ENCODE measurements at places on chromosomes 5 and 9. TPM values are rescaled to one million over a fixed set of nuclear protein-coding genes. Genes with fewer than 3 reads are reported as not detected.

GRCh38 chr9:127311239-127311741, 46.7 kb downstream of the GARNL3 start:
- H3K27me3 ChIP-seq = no peaks in the 10 kb centered on the region
- H3K36me3 ChIP-seq = no peaks in the 10 kb centered on the region
- peak; percentile 14 for DNase-seq
- no peak overlapping the region for H3K27ac ChIP-seq
- no peaks in the 10 kb centered on the region for H3K4me1 ChIP-seq
- no peak overlapping the region for H3K4me3 ChIP-seq

- no peaks in the 10 kb centered on the region for H3K36me3 ChIP-seq
- no peak for DNase-seq
- no peak overlapping the region for H3K27ac ChIP-seq
Observed at GRCh38 chr9:132457504-132458236, 47.7 kb downstream of the CFAP77 start.

DNA sequence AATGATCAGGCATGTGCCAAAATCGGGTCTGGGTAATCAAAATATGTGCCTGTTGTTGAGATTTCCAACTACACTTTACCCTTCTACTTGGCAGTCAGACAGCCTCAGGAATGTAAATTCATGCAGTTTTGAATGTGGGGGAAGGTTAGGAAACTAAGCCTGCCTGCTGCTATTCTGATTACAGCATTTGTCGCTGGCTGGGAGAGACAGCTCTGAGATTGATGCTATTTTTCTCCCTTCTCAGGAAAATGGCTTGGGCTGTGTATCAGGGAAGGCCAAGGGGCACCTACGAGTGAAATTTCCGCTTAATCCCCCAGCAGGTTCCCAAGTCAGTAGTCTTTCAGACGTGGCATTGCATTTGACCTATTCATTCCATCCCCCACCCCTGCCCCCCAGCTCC, 3.6 kb upstream of the RGS7BP start:
- DNase-seq = no peak
- H3K27ac ChIP-seq = no peak overlapping the region
- H3K4me3 ChIP-seq = no peak overlapping the region
- no peaks in the 10 kb centered on the region for H3K36me3 ChIP-seq
- H3K27me3 ChIP-seq = peaks cover 66% of the 10 kb centered on the region
- H3K4me1 ChIP-seq = peaks cover 12% of the 10 kb centered on the region

DNA sequence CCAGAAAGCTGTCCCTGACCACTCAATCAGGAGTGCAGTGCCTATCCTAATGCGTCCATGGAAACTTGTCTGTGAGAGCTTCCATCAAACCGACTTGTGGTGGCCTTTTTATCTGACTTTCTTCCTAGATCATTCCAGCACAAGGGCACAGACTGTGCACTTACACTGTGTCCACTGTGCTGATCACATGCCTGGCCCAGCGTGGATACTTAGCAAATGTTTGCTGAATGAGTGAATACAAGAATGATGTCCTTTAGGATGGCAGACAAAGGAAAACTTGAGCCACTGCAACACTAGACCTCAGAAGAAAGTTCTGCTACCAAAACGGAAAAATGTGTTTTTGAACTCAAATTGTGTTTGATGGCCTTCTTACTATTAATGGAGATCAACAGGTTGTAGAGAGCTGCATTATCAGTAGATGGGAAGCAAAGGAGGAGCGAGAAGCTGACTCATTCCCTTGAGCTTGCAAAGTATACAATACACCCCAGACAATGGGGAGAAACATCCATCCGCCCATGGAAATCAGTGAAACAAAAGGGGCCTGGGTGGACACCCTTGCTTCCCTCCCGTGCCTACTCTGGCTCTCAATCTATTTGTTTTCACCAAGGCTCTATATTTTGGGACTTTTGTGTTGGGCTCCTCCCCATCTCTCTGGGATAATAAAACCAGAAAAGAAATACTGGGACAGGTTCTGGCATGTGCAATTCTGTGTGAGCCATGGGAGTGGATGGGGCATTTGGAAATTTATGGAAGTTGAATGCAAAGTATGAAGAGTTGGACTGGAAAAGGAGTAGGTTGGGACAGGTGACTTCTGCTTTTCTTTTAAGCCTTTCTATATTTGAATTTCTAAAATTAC, 76.2 kb upstream of the ZFAND5 start:
- no peak overlapping the region for H3K4me3 ChIP-seq
- no peaks in the 10 kb centered on the region for H3K27me3 ChIP-seq
- no peaks in the 10 kb centered on the region for H3K36me3 ChIP-seq
- H3K4me1 ChIP-seq = peaks cover 20% of the 10 kb centered on the region
- DNase-seq = no peak

DNA sequence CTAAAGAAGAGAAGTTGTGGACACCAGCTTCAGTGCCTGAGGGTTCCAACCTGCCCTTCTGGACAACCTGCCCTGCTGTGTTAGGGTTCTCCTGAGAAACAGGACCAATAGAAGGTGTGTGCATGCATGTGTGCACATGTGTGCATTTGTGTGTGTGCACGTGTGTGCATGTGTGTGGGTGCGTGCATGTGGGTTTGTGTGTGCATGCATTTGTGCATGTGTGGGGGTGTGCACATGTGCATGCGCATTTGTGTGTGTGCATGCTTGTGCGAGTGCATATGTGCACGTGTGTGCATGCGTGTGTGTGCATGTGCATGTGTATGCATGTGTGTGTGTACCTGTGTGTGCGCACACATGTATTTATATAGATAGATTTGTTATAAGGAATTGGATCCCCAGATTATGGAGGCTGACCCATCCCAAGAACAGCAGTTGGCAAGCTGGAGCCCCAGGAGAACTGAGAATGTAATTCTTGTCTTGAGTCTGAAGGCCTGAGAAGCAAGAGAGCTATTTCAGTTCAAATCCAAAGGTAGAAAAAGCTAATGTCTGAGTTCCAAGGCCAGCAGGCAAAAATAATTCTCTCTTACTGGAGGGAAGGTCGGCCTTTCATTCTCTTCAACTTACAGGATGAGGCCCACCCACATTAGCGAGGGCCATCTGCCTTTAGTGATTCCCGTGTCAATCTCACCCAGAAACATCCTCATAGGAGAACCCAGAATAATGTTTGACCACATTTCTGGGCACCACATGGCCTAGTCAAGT, 62.9 kb upstream of the SYNPO start:
- H3K27me3 ChIP-seq = no peaks in the 10 kb centered on the region
- peaks cover 8% of the 10 kb centered on the region for H3K4me1 ChIP-seq
- H3K4me3 ChIP-seq = no peak overlapping the region
- H3K27ac ChIP-seq = peak overlapping the region; percentile 62
- H3K36me3 ChIP-seq = no peaks in the 10 kb centered on the region
- DNase-seq = no peak

DNA sequence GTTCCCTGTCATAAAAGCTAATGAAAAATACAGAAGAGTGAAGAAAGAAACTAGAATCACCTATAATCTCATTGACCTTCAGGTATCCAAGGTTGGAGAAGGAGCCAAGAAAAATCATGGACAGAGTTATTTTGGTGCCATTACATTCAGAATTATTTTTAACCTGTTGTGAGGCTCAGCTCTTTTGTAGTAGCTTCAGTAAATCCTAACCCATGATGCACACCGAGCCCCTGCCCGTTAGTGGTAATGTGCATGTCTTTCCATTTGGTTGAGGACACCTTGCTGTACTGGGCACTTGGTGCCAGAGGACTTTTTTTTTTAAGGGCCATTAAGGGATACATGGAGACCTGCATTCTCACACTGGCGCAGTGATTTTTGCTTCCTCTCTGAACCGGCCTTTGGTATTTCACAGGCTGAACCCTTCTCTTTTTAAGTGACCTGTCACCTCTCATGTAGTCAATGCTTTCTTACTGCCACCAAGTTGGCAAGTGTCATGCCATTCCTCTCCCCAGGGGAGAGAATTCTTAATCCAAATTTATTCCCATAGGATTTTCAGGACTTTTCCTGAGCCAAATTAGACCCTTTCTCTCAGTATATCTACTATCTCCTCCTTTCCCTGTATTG, 125.6 kb downstream of the SMARCA2 start:
- no peak for DNase-seq
- H3K27ac ChIP-seq = no peak overlapping the region
- H3K27me3 ChIP-seq = no peaks in the 10 kb centered on the region
- H3K4me3 ChIP-seq = no peak overlapping the region
- H3K4me1 ChIP-seq = peaks cover 52% of the 10 kb centered on the region
- peaks cover 4% of the 10 kb centered on the region for H3K36me3 ChIP-seq

- DNase-seq = no peak
- no peak overlapping the region for H3K4me3 ChIP-seq
- peaks cover 21% of the 10 kb centered on the region for H3K36me3 ChIP-seq
- peaks cover 33% of the 10 kb centered on the region for H3K4me1 ChIP-seq
- no peak overlapping the region for H3K27ac ChIP-seq
Observed at GRCh38 chr9:36424289-36425055, 24.4 kb upstream of the RNF38 start.

- no peak for DNase-seq
- H3K27me3 ChIP-seq = no peaks in the 10 kb centered on the region
- H3K36me3 ChIP-seq = peaks cover 5% of the 10 kb centered on the region
- H3K27ac ChIP-seq = no peak overlapping the region
Observed at GRCh38 chr9:95729046-95729445, 146.4 kb upstream of the ERCC6L2 start.

GRCh38 chr5:56185768-56186311, 47.3 kb downstream of the ANKRD55 start:
- H3K27ac ChIP-seq = no peak overlapping the region
- H3K4me1 ChIP-seq = no peaks in the 10 kb centered on the region
- no peaks in the 10 kb centered on the region for H3K27me3 ChIP-seq
- no peak for DNase-seq
- no peaks in the 10 kb centered on the region for H3K36me3 ChIP-seq

DNA sequence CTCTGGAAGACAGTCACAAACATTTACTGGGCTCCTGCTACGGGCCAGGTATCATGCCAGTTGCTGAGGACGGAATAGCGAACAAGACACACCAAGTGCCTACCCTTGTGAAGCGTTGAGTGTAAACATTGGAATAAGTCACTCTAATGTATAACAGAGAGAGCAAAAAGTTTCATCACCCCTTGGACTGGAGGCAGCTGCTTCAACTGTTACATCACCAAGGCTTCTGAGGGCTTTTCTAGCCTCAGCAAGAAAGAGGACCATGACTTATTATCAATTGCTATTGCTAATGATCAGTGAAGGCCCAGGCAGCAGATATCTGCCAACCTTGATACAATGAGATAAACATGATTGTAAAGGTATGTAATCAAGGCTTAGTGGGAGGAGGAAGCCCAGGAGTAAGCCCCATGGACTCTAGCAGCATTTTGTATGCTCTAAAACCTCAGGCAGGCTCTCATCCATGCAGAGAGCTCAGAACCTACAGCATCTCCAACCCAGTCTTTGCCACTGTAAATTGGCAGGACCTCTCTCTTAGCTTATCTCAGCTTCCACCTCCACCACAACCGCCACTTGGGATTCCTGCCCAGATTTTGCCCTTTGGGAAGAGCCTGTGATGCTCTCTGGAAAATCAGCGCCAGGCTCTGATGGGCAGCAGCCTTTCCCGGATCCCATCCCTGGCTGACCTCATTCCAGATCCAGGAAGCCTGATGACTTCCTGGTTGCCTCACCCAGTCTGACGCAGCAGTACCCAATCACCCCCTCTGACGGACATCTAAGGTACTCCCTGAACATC, 54.5 kb downstream of the ADAM19 start:
- no peaks in the 10 kb centered on the region for H3K27me3 ChIP-seq
- H3K27ac ChIP-seq = no peak overlapping the region
- H3K36me3 ChIP-seq = no peaks in the 10 kb centered on the region
- no peaks in the 10 kb centered on the region for H3K4me1 ChIP-seq
- H3K4me3 ChIP-seq = no peak overlapping the region

DNA sequence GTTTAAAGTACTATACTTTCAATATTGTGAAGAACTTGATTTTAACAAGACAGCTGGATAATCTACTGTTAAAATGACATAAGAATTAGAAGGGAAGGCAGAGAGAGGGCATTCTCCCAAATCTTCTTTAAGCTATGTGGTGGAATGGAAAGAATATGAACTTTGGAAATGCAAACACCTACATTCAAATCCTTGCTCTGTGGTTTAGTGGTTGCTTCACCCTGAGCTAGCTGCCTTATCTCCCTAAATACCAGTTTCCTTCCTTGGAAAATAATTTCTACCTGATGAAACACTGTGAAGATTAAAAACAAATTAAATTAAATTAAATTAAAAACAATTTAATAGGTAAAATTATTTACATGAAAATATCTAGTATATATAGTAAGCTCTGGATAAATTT, 98.5 kb downstream of the GPR21 start:
- no peaks in the 10 kb centered on the region for H3K4me1 ChIP-seq
- H3K36me3 ChIP-seq = no peaks in the 10 kb centered on the region
- no peak for DNase-seq
- H3K27ac ChIP-seq = no peak overlapping the region
- no peaks in the 10 kb centered on the region for H3K27me3 ChIP-seq
- H3K4me3 ChIP-seq = no peak overlapping the region

- H3K4me1 ChIP-seq = no peaks in the 10 kb centered on the region
- H3K4me3 ChIP-seq = no peak overlapping the region
- no peaks in the 10 kb centered on the region for H3K27me3 ChIP-seq
- no peak for DNase-seq
- no peaks in the 10 kb centered on the region for H3K36me3 ChIP-seq
- H3K27ac ChIP-seq = no peak overlapping the region
Observed at GRCh38 chr5:173458828-173459609, 130.8 kb upstream of the STC2 start.

DNA sequence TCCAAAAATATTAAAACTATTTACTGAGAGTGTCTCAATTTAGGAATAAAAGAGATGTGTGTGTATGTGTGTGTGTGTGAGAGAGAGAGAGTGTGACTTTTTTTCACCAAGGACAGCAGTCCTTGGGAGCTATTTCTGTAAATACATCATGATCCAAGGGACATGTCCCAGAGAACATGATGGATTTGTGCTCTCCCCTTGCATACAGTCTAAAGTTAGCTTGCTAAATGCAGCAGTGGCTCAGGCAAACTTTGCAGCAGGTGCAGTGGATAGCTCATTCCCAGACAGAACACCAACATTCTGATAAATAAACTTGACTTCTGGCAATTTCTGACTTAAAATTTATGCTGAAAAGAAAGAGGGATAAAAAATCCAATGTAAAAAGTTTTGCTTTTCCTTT, 55.4 kb upstream of the SGCD start:
- H3K36me3 ChIP-seq = no peaks in the 10 kb centered on the region
- peaks cover 4% of the 10 kb centered on the region for H3K4me1 ChIP-seq
- H3K27ac ChIP-seq = no peak overlapping the region
- no peak for DNase-seq

- H3K4me3 ChIP-seq = no peak overlapping the region
- no peak for DNase-seq
- H3K27me3 ChIP-seq = peaks cover 12% of the 10 kb centered on the region
Observed at GRCh38 chr9:122116040-122116439, 22.9 kb upstream of the TTLL11 start.

DNA sequence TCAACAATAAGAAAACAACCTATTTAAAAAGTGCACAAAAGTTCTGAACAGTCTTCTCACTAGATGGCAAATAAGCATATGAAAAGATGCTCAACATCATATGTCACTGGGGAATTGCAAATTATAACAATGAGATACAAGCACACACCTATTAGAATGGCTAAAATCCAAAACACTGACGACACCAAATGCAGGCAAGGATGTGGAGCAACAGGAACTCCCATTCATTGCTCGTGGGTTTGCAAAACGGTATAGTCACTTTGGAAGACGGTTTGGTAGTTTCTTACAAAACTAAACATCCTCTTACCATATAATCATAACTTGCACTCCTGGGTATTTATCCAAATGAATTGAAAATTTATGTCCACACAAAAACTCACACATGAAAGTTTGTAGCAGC, 100.9 kb upstream of the TBC1D2 start:
- no peak for DNase-seq
- peaks cover 3% of the 10 kb centered on the region for H3K4me1 ChIP-seq
- H3K27me3 ChIP-seq = peaks cover 15% of the 10 kb centered on the region
- H3K27ac ChIP-seq = no peak overlapping the region

The SRD5A1 gene
- total RNA-seq = 31.3 TPM

The GLDC gene
- 37.8 TPM for total RNA-seq

The GHR gene
- 0.27 TPM for total RNA-seq

The ATG12 gene
- total RNA-seq = 56.3 TPM

The FOXD4L4 gene
- 0.16 TPM for total RNA-seq

The MUSK gene
- not detected for total RNA-seq

The SHC3 gene
- 17.7 TPM for total RNA-seq

The MAPK9 gene
- 36.1 TPM for total RNA-seq

Measured in neural crest cell (in vitro differentiated cells).